Psoas muscle (tissue), 8 donors: ENCODE measurements at places on chromosomes 13 and 19.

GRCh38 chr13:100244431-100244830, 155.5 kb downstream of the PCCA start:
- DNase-seq = no peak

DNA sequence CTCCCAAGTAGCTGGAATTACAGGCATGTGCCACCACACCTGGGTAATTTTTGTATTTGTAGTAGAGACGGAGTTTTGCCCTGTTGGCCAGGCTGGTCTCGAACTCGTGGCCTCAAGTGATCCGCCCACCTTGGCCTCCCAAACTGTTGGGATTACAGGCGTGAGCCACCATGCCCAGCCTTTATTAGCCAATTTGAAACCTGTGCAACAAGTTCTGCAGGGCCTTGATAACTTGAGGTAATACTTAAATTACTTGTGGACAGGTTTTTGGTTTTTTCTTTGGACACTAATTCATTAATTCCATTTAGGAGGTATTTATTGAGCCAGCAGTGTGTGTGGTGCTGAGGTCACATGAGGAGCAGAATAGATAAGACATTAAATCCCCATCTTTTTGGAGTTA, 39.5 kb downstream of the ARHGAP35 start:
- DNase-seq = no peak

GRCh38 chr13:51453207-51453958, 547 bp upstream of the INTS6 start:
- peak; percentile 93 for DNase-seq

- DNase-seq = no peak
Observed at GRCh38 chr19:4453232-4454179, 4.1 kb downstream of the UBXN6 start.

DNA sequence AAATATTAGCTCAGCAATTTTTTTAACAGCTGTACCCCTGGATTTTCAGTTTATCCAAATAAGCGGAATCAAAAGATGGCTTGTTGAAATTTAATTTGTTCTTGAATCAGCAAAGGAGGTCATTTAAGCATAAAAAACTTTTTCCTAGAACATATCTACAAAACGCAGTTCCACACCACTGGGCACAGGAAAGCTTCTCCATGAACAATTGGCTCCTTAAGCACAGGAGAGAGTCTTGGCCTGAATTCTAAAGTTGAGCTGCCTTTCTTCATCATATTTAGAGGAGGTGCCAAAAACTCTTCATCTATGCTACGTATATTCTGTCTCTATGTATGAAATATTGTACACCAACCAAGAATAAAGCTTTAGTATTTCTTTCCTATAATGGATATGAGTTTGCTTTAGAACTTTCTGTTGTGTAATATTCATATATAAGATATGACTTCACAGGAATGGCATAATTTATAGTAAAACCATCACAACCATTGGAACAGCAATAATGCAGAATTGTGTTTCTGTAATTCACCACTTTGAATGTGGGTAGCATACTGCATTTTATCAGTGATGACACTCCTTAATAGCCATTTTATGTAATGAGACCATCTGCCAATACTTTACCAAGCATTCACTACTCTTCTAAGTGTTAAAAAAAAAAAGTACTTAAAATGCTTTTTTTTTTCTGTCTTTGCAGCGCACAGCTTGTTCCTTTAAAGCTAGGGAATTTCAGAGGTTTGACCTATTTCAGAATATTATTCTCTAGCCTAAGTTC, 263.7 kb downstream of the SLITRK6 start:
- no peak for DNase-seq

- DNase-seq = no peak
Observed at GRCh38 chr13:27442797-27443196, 7.6 kb downstream of the MTIF3 start.

DNA sequence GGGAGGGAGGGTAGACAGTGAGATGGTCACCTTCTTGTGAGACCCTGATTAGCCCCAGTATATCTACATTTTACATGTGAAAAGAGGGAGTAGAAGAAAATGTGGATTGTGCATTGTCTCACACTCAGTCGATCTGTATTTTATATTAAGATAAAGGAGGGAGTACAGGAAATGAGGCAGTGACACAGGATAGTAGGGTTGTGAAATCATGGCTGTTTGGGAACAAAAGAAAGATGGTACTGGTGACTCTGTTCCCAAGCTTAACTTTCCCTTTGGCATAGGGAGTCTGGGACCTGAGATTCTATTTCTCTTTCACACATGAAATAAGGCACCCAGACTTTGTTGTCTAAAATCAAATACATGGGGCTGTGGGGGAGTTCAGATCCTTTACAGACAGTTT, 194.7 kb downstream of the ABCC4 start:
- no peak for DNase-seq

DNA sequence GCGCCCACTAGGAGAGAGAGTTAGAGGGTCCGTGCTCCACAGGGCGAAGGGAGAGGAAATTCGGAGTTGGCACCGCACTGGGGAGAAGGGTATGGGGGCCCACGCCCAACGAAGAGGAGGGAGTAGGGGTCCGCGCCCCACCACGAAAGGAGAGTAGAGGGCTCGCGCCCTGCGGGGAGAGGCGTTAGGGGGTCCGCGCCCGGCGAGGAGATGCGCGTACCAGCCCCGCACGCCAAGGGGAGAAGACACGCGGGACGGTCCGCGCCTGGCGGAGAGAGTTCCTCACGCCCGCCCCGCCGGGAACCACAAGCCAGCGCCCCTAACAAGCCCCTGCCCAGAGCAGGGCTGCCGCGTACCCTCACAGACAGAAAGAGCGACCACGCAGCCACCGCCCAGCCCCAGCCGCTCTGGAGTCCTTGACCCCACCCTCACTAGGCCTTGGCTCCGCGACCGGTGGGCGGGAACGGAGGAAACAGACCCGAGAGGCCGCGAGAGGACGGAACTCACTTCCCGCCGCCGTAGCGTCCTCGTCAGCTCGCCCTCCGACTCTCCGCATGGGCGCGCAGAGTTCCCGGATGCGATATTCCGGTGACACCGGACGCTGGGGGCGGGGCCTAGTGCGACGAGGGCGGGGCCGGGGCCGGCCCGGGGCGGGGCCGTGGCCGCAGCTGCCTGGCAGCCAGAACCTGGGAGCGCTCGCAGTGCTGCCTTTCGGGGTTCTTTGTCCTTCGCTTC, 20.0 kb upstream of the ZSCAN18 start:
- DNase-seq = no peak

DNA sequence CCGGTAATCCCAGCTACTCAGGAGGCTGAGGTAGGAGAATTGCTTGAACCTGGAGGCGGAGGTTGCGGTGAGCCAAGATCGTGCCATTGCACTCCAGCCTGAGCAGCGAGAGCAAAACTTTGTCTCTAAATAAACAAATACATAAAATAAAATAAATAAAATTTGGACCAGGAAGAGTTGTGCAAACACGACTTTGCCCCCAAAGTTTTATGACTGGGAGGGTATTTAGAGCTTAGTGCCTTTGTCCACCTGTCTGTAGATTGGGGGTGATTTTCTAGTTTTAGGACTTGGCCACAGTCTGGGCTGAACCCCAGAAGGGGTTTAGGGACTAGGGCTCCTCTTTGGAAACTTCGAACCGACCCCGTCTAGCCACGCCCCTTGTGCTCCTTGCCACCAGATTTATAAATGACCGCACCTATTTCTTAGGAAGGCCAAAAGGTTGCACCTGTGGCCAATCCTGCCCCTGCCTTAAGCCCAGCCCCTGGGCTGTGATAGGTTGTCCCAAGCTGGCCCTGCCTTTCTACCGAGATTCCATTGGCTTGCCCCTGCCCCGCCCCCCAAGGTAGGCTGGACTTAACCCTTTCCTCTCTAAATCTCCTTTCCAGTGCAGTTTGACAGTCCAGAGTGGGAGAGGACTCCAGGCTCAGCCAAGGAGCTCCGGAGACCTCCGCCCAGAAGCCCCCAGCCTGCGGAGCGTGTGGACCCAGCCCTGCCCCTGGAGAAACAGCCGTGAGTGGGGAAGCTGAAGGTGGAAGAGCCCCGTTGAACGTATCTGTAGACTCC, 5.3 kb downstream of the SHD start:
- DNase-seq = no peak

GRCh38 chr13:75647126-75647784, 11.1 kb downstream of the LMO7 start:
- no peak for DNase-seq

- DNase-seq = no peak
Observed at GRCh38 chr13:66994517-66995202, 235.5 kb downstream of the PCDH9 start.

GRCh38 chr13:22298530-22298929, 627.7 kb downstream of the FGF9 start:
- DNase-seq = no peak

DNA sequence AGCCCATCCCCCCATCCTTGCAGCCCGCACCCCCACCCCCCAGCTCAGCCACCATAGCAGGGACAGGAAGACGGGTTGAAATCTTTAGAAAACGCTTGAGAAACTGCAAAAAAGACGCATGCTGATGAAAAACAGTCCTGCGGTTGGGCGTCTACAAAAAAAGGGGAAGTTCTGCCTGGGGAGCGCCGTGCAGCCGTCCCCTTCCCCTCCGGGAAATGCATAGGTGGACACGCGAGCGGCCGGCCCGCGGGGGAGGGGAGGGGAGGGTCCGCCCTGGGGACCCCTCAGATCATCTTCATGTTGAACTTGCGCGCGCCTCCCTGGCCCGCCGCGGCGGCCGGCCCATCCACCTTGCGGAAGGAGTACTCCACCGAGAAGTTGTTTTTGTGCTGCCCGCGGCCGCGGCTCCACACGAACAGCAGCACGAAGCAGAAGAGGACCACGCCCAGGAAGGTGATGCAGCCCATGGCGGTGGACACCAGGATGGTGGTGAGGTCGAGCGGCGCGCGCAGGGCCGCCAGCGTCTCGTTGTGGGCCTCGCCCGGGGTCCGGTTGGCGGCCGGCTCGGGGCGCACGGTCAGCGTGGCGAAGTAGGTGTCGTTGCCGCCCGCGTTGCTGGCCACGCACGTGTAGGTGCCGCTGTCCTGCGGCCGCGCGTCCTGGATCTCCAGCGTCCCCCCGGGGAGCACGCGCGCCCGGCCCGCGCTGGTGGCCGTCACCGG, 7.9 kb upstream of the PEAK3 start:
- DNase-seq = no peak

- DNase-seq = no peak
Observed at GRCh38 chr13:94656176-94656575, 54.5 kb downstream of the GPR180 start.

GRCh38 chr19:49104229-49104864, 9.8 kb upstream of the LIN7B start:
- DNase-seq = no peak

DNA sequence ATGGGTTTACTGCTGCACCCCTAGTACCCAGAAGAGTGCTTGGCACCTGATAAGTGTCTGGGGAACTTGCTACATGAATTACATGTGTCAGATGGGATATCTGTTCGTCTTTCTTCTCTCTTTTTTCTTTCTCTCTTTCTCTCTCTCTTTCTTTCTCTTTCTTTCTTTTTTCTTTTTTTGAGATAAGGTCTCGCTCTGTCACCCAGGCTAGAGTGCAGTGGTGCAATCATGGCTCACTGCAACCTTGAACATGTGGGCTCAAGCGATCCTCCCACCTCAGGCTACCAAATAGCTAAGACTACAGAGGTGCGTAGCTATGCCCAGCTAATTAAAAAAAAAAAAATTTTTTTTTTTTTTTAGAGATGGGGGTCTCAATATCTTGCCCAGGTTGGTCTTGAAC, 6.1 kb downstream of the CADM4 start:
- DNase-seq = no peak

DNA sequence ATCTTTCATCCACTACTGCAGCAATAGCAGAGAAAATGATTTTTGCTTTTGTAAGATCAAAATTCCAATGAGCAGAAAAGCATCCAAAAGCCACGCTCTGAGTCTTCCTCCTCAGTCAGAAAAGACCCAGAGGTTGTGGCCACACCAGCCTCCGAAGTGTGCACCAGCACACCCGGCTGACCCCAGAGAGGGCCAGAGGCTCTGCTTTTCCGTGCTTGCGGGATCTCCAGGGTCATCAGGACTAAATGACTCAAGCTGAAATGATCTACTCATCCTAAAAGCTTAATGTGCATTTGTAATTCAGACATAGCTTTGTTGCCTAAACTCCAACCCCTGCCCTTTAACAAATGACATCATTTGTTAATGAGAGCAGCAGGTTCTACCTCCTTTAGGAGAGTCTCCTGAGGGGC, 16.5 kb downstream of the RXFP2 start:
- DNase-seq = no peak

DNA sequence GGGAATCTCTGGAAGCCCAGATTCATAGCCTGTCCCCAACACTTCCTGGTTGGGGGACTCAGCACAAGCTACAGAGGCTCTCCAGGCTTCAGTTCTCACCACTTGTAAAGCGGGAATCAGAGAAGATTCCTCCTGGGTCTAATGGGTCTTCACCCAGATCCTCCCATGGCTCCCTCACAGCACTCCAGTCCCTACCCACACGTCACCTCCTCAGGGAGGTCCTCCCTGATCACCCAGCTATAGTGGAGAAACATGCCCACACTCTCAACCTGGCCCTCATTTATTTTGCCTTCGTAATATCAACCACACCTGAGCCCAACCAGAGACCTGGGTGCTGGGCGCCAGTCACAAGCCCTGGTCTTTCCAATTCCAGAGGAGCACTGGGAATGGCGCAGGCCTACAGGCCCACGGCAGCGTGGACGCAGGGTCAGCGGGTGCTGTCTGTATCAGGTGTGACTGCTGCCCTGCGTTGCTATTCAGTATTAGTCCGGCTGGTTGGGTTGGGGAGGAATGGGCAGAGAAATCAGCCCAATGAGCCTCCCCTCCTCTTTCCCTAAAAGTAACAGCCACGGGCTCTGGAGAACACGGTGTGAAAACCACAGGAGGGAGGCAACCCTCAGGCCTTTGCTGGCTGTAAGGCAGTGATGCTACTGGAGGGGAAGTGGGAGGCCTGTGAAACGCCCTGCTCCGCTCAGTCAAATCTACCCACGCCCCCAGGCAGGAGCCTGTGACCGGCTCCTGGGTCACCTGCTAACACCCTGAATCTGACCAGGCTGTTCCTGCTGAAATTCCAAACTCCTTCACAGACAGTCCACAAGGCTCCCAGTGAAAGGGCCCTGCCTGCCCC, 5.2 kb downstream of the AKT2 start:
- DNase-seq = no peak

- no peak for DNase-seq
Observed at GRCh38 chr13:99500839-99501183, 461 bp upstream of the TM9SF2 start.

DNA sequence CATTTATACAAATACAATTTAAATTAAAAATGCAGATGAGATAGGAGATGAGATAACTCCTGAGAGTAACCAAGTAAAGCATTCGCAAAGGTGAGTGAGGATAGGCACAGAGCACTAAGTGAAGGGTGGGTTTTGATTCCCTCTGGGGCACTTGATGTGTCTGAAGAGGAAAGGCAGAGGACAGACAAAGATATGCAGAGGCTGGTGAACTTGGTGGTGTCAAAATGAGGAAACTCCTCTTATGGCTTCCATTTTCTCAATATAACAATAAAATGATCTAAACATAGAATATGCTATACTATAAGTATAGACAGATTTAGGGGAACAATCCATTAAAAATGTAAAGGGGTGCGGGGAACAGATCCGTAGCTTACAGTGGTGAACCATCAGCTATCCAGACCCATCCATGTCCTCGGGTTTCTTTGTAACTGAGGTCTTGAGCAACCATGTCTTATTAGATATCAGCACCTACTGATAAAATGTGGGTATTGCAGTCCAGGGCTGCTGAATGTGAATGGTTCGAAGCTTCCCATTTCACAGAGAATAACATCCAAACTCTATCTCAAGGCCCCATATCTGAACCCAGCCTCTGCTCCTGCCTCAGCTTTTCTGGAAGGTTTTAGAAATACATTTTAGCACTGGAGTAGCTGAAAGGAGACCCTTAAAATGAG, 73.9 kb upstream of the SLC10A2 start:
- DNase-seq = no peak

GRCh38 chr13:49225223-49226042, 5.3 kb downstream of the MLNR start:
- no peak for DNase-seq

GRCh38 chr13:96090240-96091101, 564 bp downstream of the HS6ST3 start:
- DNase-seq = peak; percentile 10
